IPS DF 19.7 (cell line): ENCODE measurements at places on chromosomes 2 and 18.

DNA sequence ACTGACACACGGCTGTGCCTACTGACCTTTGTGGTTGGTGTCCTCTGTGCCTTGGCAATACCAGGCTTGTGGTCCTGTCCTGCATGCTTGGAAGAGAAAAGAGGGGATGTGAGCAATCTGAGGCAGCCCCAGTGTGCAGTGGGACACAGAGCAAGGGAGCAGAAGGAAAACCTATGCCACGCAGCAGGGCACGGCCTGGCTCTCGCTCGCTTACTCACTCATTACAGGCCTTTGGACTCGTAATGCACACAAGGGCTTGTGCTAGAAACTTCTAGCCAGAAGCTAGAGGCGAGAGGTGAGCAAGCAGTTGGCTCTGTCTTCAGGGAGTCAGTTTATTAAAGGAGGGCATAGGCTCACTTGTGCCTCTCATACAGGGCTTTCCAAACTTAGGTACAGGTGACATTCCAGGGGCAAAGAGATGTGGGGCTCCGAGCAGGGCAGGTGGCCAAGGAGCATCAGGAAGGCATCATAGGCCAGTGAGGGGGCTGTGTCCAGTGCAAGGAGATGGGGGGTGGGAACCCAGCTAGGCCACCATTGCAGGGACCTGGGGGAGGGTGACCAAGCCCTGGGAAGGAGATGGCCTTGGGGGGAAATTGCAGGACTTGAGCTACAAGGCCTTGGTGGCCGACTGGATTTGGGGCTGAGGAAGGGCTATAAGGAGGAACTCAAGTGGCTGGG lies 100.8 kb downstream of the DYSF start:
- no peak for DNase-seq

- DNase-seq, result no peak
These were observed 129.1 kb upstream of the DOCK10 start for GRCh38 chr2:225171350-225171749.

- no peak for DNase-seq
These were observed at the start of gene STRN for GRCh38 chr2:36966370-36967235. STRN (minus strand) TSS chr2:36966536; CDS start chr2:36966463, 73 bp downstream.

DNA sequence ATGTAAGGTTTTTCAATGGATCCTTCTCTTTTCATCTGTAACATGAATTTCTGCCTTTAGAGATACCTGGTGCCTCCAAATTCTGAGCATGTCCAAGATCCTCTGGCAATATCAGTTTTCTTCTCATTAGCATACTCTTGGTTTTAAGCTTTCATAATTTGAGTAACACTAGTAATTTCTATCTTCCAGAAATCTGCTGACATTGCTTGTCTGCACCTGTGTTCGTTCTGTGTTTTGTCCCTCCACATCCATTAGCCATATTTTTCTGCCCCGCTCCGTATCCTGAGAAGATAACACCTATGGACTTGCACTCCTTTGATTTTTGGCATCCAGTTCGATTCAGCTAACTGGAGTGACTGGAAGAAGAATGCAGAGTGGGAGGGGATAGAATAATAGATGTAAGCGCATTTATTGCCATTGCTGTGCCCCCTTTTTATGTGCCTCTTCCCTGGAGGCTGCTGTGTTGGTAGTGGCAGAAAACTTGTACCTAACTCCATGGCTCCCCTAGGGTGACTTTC lies 32.3 kb upstream of the ITSN2 start:
- DNase-seq, result no peak

- no peak for DNase-seq
These were observed 2.6 kb downstream of the ASIC4 start for GRCh38 chr2:219516888-219517287.

DNA sequence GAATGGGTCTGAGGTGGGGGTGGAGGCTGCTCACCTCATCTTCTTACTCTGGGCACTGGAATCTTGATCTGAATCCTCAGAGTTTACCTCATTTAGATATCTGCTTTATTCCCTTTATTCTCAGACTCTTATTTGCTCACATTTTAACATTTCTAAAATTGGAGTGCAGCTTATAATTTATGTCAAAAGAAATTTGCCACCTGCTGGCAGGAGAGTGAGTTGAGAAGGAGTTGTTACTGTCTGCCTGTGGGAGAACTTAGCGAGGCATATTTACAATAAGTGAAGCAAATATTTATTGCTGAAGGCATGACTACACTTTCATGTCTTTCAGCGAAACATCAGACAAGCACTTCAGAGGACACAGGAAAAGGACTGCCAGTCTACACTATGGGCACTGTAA lies 16.4 kb upstream of the KIAA2012 start:
- no peak for DNase-seq

GRCh38 chr18:39241534-39241933 lies 1675.9 kb upstream of the CELF4 start:
- DNase-seq, result no peak

DNA sequence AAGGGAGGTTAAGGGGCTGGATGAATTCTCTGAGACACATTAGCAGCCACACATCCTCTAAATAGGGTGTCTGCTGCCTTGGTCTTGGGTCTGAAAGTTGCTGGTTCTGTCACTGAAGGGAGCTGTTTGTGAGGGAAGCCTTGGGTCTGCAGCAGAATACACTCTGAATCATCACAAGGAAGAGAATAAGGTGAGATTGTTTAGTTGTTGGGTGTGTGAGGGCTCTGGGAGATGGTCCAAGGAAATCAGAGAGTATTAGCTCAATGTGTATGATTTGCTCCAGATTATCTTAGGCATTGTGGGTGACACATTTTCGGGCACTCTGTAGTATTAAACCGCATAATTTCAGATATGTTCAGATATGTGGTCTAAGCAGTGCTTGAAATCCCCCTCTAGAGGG lies 548.5 kb downstream of the SLC4A3 start:
- no peak for DNase-seq

DNA sequence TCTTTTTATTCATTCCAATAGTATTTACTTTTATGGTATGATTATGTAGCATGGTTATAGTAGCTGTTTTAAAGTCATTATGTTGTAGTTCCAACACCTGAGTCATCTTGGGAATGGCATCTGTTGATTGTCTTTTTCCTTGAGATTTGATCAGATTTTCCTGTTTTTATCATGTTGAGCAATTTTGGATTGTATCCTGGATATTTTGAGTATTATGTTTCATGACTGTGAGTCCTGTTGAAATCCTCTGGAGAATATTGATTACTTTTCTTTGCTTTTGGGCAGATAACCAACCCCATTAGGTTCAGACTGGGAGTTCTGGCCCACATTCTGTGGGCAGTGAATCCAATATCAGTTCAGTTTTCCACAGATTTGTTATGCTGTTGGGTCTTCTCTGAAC lies 163.2 kb upstream of the SPRED2 start:
- no peak for DNase-seq

GRCh38 chr2:215633360-215633759 lies 197.5 kb upstream of the FN1 start:
- DNase-seq, result no peak

DNA sequence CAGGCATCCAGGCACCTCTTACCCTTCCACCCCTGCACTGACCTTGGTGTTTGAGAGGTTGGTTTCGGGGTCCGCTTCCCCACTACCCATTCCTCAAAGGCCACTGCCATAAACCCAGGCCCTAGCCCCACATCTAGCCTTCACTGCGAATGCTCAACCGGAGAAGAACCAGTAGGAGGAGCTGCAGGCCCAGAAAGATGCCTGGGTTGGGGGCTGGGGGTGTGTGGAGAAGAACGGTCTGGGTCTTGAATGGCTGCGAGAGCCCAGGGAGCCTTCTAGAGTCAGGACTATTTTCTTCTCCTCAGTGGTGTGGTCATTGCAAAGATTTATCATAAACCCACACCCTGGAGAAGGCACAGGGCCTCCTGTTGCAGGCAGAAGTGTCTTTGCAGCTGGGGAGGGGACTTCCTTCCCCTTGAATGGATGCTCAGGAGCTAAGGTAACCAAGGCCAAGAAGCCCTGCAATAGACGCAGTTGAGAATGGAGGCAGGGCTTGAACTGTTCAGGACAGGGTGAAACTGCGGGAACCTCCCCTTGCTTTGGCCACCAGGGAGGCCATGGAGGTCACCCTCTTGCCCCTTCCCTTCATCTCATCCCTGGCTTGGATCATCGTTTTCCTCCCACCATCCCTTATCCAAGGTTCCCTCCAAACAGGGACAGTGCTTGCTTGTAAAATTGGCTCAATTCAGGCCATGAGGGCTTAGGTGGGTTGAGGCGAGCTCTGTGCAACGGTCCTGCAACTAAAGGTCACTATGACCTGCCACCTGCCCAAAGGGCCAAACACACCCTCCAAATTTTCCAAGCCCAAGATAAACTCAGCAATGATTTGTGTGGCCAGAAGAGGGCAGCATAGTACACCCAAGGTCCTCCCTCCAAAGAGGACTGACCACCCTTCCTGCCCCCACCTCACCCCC lies 20.9 kb downstream of the THNSL2 start:
- no peak for DNase-seq

DNA sequence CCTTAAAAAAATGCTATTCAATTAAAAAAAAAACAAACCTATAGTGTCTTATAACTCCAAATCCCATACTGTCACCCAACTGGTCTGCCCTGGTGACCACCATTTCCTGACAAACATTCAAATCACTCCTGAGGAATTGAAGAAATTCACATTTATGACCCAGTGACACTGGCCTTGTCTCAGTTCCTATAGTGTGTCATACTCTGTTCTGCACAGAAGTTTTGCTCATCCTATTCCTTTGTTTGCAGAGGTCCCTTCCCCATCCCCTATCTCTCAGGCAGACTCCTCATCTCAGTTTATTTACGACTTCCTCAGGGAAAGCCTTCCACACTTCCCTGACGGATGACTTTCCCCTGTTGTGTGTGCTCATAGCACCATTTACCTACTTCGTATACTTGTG lies 14.7 kb downstream of the ZC3H6 start:
- DNase-seq, result no peak

GRCh38 chr2:128710729-128711128 lies 392.1 kb upstream of the HS6ST1 start:
- no peak for DNase-seq

GRCh38 chr2:162994718-162995117 lies 156.2 kb upstream of the KCNH7 start:
- no peak for DNase-seq

- no peak for DNase-seq
These were observed 430.4 kb downstream of the MTX2 start for GRCh38 chr2:176699644-176700043.

DNA sequence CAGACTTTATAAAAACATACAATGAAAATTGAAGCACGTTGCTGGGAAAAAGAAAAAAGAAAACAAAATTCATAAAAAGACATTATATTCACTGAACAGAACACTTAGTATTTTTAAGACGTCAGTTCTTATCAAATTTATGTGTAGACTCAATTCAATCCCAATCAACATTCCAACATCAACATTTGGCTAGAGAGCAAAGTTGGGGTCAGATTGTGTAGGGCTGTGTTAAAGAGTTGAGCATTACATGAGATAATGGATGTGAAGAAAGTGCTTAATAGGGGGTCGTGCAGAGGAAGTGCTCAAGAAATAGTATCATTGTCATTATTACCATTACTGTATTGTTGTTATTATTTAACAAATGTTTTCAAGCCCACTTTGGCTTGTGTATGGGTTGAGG lies 154.1 kb upstream of the TNP1 start:
- DNase-seq, result no peak

DNA sequence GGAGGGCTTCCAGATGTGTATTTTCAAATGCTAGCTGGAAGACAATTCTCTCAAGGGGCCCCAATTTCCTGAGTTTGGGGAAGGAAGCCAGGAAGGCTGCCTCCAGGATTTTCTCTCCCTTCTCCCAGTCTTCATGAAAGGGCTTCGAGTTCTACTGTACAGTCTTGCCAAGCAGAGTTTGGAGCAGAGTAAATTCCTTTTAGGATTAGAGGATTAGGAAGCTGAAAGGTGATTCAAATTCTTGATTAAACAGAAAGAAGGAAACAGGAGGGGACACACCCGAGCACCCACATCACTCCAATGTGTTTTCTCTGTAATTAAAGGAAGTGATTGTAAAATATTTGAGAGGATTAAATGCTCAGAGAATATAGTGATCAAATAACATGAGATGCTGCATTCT lies 217.8 kb downstream of the SETBP1 start:
- DNase-seq, result no peak

- no peak for DNase-seq
These were observed at the start of gene LIMS2 for GRCh38 chr2:127675331-127676261. LIMS2 (minus strand) TSS chr2:127675530; CDS start chr2:127675024, 506 bp downstream.

DNA sequence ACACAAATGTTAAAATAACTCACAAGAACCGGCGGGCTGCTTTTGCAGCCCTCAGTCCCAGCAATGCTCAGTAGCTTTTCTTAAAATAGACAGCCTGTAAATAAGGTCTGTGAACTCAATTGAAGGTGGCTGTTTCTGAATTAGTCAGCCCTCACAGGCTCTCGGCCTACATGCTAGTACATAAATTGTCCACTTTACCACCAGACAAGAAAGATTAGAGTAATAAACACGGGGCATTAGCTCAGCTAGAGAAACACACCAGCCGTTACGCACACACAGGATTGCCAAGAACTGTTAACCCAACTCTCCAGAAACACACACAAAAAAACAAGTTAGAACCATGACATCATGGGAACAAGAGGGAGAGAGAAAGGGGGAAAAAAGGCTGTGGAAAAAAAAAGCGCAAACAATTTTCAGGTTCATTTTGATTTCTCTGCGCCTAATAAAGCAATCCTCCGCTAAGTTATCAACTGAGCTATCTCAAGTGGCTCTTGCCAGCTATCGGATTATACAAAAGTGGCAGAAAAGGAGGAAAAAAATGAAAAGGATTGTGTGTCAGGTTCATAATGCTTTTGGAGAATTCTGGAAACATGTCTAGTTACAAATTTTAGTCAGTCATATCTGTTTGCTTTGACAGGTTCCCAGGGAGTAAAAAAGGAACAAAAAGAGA lies 89.1 kb downstream of the ZEB2 start:
- DNase-seq, result no peak

DNA sequence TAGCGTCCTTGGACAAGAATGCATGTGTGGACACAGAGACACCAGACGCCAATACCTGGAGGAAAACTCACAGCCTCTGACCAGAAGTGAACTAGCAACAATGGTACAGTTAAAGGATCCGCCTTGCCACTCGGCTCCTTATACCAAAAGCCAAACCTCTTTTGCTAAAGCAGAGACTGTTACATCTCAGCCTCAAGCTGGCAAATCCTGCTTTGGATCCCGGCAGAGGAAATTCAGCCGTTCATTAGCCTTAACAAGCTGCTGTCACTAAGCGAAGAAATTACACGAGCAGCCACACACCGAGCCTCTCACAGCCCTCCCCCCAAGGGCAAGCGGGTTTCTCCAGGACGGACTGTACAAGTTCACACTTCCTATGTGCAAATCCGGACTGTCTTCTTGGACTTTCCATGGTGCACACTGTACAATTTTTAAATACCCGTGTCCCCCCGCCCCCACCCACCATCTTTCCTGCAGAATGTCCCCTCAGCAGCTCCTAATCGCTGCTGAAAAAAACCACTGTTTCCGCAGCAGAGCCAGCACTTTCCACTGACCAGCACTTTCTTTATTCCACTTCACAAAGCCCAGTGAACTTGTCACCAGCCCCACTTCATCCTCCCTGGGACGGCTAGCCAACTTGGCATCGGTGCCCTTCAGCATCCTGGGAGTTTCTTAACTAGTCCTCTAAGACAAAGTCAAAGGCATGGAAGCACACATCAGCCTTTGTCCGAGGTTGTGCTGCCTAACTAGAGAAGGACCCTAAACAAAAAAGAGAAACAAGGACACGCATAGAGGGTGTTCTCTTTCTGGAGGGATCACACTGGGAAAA lies 1.5 kb downstream of the KLF7 start:
- DNase-seq, result no peak
